ENCODE measurements at places on chromosomes 3 and 15. TPM values are rescaled to one million over a fixed set of nuclear protein-coding genes. Genes with fewer than 3 reads are reported as not detected.

CFAP44 gene
- total RNA-seq = 6.0 TPM

C2CD4B gene
- total RNA-seq = 46.7 TPM

GASK1A gene
- total RNA-seq = 1.9 TPM

MORF4L1 gene
- 80.0 TPM for total RNA-seq

Data from pancreas (tissue), 10 donors.